ENCODE measurements at places on chromosomes 2 and 18.

DNA sequence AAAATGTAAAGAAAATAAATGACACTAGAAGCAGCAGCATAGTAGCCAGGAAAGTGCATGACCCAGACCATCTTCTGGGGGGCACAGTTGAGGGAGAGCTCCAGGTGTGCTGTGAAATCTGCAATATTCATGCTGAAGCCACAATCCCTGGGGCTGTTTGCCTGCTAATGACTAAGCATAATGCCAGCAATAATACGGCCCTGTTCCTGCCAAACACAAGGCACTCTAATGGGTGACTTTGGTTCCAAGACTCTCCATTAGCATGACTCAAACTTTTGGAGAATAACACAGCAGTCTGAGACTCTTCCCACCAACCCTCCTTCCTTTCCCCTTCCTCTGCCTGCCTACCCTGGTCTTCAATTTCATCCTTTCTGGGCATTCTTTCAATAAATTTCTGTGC, 77.9 kb upstream of the DOCK10 start:
- no peak for DNase-seq

- DNase-seq: no peak
Measured at GRCh38 chr2:175965773-175966172, 36.3 kb downstream of the LNPK start.

DNA sequence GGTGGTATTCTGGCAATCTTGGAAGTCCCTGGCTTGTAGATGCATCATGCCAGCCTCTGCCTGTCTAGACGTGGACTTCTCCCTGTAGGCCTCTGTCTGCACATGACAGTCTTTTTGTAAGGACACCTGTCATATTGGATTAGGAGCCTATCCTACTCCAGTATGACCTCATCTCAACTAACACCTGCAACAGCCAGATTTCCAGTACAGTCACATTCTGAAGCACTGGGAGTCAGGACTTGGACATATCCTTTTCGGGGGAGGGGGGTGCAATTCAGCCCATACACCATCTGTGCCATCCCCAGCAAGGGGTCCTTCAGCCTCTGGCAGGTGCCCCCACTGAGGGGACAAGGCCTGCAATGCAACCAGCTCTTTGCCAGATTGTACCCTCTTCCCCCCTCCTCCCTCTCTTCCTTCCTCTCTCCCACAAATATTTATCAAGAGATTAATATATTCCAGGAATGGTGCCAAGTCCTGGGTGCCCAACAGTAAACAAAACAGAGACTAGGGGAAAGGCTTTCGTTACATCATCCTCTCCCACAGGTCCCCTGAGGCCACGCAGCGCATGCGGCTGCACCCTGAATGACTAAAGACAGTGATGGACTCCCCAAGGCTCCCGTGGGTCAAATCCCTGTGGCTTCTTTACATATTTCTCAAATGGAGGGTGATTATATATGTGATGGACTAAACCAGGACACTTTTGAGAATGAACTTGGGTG, 20.5 kb upstream of the MYCN start:
- no peak for DNase-seq

DNA sequence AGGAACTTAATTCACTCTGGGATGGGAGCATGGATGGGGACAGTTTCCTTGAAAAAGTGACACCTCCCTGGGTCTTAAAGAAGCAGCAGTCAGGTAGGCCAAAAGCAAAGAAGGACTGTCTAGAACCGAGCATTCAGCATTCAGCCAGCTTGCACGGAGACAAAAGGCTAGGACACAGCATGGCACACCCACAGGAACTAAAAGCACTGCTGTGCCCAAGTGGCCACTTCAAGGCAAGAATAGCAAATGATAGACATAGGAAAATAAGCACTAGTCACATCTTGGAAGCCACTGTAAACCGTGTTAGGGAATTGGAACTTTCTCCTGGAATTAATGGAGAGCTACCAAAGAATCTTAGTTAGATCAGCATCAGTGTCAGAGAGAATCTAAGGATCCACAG, 47.0 kb downstream of the LRP2 start:
- no peak for DNase-seq

DNA sequence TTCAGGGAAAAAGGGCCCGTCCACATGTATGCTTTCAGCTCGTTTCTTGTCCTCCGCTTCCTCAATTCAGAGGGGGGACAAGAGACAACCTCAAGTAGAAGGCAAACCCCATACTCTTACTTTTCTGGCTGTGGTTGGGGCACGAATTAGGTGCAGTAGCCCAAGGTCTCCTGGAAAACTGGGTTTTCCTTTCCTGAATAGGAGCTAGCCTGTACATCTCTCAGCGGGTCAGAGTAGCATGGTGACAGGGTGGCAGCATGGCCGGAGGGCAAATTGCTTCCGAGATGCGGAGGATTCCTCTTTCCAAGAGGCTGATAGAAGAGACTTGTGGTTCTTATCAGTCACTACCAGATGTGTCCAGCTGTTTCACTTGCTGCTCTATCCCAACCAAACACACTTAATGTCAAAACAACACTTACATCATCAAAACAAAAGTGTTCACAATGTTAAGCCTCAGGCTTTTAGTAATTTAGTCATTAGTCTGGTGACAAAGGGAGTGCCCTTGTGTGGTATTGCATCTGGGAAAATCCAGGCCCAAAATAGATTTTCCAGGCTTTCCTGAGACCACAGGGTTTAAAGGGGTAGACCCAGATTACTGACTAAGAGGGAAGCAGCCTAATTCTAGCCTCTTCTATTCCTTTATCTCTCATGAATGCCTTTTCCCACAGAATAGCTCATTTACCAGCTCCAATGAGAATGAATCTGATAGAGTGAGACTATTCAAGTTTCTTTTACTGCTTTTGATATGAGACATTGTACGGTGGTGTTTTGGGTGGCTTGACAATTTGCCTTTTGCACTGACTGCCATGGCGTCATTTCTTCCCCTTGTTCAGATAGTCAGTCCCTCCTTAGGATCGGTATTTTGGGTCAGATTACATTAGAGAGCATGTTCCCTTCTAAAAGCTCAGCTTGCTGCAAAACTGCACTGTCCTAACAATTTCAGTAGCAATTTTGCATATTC, 162.0 kb downstream of the LTBP1 start:
- DNase-seq: no peak

DNA sequence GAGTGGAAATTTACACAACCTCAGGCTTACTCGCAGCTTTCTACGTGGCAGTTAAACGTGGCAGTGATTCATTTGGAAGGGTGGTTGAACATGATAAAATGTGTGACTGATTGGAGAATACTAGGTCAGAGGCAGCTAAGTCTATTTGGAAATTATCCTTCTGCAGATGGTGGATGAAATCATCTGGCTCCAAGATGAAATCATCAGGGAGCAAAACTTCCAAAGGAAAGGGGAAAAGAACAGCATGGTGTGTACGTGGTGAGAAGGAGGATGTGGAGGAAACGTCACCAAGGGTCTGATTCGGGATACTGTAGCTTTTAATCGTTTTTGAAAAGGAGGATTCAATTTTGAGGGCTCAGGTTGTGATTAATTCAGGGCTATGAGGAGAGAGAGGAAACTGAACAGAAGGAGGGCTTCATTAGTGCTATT, 47.9 kb downstream of the COL3A1 start:
- no peak for DNase-seq

DNA sequence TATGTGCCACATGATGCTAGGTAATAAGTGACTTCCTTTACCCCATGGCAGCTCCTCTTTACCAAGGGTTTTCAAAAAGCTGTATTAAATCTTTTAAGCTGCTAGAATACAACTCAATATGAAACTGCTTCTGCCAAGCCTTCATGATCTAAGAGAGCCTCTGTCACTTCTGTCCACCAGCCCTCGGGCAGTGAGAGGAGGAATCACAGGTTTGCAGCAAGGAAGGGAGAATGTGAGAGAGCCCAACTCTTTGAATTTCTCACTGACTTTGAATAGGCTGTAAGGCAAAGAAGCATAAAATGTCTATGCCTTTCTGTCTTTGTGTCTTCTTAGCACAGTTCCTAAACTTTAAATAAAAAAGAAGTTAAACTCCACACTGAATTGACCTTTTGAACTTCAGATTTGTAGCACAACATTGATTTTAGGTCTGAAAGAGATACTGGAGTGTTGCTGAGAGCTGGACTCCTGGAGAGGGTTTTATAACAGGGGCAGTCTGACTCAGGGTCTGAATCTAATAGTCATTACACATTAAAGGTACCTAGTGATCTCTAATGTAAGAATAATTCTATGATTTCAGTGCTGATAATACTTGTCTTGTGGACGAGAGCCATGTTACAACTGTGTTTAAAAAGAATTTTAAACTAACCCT, 48.1 kb upstream of the SATB2 start:
- DNase-seq: no peak

All from stimulated activated effector memory CD8-positive, alpha-beta T cell treated with anti-CD3 and anti-CD28 coated beads, Interleukin-12 subunit alpha, Interleukin-12 subunit beta, amount 100 ng/mL, for 72 hours (primary cell).